ENCODE measurements at places on chromosomes 4 and X.

DNA sequence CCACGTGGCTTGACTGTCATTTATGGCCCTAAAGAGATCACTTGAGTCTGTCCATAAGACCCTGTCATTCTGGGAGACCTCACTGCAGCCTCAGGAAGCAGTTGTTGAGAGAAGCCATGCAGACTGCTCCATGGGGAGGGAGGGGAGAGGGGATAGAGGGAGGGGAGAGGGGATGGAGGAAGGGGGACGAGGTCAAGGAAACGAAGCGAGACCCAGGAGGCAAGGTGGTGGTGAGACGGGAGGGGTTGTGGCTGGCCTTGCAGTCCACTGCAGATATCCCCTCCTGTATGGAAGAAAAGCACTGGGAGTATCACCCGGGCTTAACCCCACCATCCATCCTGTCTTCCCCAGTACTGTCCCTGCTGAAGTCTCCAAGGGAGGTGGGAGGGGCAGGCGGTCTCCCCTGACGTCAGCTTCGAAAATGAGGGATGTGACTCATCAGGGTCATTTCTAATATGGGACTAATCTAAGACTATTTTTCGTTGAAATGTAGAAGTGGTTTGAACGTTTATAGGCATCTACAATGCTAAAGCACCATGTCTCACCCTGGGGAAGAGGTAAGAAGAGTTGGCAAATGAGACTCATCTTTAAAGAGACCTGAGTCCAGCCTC, 5.6 kb downstream of the TMEM255A start:
- DNase-seq = no peak

DNA sequence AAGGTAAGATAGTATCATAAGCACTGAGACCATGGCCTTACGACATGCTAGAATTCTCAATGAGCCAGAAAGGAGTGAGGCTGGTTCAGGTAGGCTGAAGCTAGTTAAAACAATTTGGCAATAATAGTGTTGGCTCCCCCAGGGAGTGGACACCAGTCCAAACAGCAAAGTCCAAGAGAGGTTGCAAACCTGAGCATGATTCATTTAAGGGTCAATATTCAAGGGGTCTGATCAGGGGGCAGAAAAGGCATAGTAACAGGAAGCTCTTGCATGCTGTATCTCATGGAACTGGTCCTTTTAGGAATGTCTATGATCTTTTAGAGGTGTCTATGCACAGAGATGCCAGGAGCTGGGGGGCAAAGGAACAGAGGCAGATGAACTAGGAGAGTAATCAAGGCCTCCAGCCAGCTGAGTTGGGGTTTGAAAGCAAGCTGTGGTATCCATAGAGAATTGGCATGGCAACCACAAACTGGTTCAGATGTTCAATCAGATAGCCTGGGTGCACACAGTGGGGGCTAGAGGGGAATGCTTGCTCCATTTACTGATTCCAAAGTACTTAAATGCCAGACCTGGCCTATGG, 5.1 kb downstream of the GJB1 start:
- no peak for DNase-seq

DNA sequence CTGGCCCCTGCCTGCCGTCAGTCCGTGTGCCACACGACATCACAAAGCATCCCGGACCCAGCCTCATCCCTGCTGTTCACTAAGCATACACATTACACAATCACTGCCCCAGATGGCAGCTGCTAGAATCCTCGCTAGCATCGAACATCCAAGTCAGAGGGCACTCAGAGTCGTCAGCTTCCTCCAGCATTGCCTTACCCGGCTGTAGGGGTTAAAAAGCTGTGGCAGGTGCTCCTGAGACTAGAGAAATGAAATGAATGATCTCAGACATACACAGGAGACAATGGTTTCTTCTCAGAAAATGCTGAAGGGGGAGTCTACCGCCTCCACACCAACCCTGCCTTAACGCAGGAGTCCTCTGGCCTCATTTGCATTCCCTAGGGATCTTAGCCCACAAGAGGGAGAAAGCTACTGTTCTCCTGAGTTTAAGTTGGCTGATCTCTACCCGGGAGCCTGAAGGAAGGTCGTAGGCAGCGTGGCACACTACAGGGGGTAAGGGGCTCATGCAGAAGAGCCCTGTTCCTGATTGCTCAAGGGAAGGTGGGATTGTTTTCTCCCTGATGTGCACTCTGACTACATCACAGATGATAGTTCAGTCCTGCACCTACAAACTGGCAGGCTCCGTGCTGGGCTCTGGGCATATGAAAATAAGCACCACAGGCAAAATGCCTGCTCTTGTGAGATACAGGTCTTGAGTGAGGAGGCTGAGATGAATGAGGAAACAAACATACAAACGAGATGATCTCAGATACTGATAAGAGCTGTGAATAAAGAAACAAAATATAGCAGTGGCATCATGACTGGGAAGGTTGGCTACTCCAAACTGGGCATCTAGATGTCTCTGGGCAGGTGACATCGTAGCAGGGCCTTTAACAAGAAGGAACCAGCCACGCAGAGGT, 2.6 kb upstream of the KIAA0232 start:
- no peak for DNase-seq

DNA sequence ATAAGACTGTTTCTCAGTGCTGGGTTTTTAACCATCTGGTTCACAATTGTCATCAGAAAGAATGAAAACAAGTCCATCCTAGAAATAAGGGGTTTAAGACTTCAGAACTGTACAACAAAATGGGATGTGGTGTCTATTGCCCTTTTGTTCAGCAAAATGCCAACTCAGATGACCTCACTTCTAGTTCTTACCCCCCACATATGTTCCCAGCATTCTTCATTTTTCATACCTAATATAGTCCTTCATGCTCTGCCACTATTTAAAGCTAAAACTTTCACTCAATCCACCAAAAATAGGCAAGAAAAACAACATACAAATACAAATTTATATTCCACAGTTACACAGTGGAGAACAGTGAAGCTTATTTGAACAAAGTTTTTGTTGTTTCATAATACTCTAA, 111.4 kb downstream of the SORBS2 start:
- no peak for DNase-seq

- no peak for DNase-seq
These were observed 315.4 kb upstream of the GRIA3 start for GRCh38 chrX:122868631-122869030.

- no peak for DNase-seq
These were observed 371.6 kb upstream of the EMCN start for GRCh38 chr4:100889401-100889800.

GRCh38 chr4:55409468-55410171, 13.9 kb downstream of the TMEM165 start:
- peak; percentile 43 for DNase-seq

DNA sequence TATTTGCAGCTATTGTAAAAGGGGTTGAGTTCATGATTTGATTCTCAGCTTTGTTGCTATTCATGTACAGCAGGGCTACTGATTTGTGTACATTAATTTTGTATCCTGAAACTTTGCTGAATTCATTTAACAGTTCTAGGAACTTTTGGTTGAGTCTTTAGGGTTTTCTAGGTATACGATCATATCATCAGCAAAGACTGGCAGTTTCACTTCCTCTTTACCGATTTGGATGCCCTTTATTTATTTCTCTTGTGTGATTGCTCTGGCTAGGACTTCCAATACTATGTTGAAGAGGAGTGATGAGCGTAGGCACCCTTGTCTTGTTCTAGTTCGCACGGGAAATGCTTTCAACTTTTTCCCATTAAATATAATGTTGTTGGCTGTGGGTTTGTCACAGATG, 48.1 kb downstream of the NPY1R start:
- DNase-seq = no peak

DNA sequence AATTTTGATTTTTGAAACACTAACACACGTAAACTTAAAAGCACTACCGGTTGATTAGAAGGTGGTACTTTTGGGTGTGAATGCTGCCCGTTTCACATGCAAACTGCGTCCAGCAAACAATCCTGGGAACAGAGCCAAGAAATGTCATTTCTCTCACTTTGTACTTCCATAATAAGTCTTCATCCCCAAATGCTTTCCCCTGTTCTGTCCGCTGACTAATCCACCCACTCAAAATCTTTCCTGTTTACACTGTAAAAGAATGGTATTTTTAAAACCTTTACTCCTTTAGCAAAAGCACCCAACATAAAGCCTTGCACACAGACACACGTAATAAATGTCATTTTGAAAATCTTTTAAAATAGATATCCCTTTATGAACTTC, 39.1 kb upstream of the PDLIM5 start:
- no peak for DNase-seq

DNA sequence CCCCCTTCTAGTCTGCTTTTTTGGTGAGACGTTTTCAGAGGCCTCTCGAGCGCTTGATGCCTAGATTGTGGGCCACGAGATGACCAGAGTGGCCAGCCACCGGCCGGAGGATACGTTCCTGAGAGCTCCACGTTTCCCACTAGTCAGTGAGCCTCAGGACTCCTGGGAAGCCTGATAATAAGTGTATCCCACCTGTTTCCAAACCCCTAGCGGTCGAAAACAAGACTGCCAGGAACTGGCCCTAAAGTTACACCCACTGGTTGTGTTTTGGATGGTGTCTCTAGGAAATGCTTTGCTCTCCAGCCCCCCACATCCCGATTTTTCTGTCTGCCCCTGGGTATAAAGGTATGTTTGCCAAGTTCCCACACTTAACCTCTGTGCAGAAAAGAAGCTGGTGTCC, 4.6 kb upstream of the RS1 start:
- no peak for DNase-seq

DNA sequence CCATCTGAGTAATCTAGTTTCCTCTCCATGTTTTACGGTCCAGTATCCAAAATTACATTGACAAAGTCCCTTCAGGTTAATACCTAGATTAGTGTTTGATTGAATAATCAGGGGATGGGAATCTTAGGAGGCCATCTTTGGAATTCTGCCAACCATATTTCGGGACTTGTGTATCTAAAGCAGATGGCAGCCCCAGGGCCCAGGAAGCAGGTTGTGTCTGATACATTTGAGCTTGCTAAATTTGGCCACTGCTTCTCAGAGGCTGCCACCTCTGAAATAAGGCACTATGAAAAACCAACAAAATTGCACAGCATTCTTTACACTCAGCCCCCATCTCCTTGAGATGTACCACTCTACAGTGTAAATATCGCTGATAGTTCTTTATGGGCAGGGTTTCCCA, 102.1 kb downstream of the ASB9 start:
- DNase-seq = no peak

DNA sequence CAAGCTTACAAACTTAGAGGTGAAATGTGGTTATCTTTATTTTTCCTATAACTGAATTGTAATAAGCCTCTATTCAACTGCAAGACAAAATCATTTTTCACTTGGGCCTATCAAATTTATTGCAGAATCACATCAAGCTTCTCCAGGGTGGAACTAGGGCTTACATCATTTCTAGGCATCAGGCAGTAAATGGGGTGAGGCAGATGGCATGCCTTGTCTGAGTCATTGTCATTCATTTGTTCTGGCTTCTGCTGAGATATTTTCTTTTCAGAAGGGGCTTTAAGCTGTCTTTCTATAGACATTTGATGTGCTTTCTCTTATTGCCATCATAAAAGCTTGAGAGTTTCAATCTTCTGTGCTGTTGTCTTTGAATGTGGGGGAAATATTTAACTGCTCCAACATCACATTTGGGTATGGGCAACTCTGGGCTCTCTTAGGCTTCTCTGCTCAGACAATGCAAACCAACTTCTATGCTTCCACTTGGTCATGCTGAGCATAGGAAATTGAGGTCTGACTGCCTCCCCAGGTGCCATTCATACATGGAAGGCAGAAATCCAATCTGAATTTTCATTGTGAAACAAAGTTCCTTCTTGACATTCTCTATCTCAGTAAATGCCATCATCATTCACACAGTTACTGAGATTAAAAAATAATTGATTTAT, 225.8 kb upstream of the GIMD1 start:
- no peak for DNase-seq

DNA sequence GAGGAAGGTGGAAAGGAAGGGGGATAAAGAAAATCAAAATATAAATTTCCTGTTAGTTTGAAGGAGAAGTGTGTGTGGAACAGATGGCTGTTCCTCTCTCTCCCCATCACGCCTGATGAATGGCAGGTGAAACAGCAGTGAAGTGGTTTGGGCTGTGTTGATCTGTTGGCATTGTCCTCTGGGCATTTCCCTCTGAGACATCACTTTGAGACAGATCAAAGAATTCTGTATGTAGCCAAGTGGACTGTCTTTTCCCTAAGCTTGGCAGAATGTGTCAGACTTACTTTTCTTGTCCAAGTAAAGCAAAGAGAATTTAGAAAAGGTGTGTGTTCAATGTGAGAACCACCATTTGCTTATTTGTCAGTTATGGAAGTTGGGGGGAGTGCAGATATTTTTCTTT, 47.5 kb downstream of the SEPTIN11 start:
- DNase-seq = no peak

- DNase-seq = no peak
These were observed 14.4 kb upstream of the SEPSECS start for GRCh38 chr4:25174674-25175073.

GRCh38 chr4:33841120-33841519, 2403.2 kb downstream of the ARAP2 start:
- DNase-seq = no peak

DNA sequence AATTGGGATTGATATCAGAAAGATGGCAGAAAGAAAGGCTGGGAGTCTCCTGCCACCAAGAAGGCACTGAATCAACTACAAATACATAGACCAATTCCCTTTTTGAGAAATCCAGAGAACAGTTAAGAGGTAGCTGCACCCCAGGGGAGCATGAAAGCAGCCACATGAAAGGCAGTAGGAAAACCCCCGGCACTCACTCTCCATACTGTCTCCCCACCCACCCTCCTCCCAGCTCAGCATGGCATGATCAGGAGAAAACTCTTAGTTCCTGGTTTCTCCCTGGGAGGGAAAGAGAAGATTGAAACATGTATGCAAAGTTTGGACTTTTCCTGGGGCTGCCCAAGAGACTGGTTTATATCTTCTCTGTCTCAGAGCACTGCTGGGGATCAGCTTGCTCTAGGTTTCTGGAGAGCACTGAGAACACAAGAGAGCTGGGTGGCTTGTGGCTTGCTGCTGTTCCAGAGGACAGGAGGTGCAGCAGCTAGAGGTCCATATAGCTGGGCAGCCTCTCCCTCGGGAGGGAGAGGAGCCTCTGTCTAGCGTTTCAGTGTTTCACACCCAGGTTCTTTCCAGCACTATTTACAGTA, 305.7 kb downstream of the PDGFC start:
- no peak for DNase-seq

- no peak for DNase-seq
These were observed 466.2 kb downstream of the SPRY1 start for GRCh38 chr4:123862812-123863211.
